ENCODE measurements at places on chromosomes 13 and 19. TPM values are rescaled to one million over a fixed set of nuclear protein-coding genes. Genes with fewer than 3 reads are reported as not detected.

Gene CCDC8
- 27.2 TPM for total RNA-seq

Gene CBY2
- not detected for total RNA-seq

Gene EGLN2
- total RNA-seq: 55.4 TPM

Gene LGALS4
- not detected for total RNA-seq

Gene TSEN34
- 129 TPM for total RNA-seq

Gene SCEL
- 51.6 TPM for total RNA-seq

Gene ZNF177
- 0.21 TPM for total RNA-seq

Gene NUCB1
- total RNA-seq: 93.4 TPM

Gene BAX
- total RNA-seq: 35.0 TPM

Gene SGCG
- total RNA-seq: not detected

Gene ZNF761
- 13.2 TPM for total RNA-seq

Gene REEP6
- total RNA-seq: 4.3 TPM

Gene LENG1
- 5.5 TPM for total RNA-seq

Gene FPR1
- total RNA-seq: not detected

Gene TMEM86B
- total RNA-seq: 0.21 TPM

Gene KXD1
- 66.5 TPM for total RNA-seq
